ENCODE measurements at places on chromosomes 13 and 19. TPM values are rescaled to one million over a fixed set of nuclear protein-coding genes. Genes with fewer than 3 reads are reported as not detected.

MEDAG gene
- 4.7 TPM for polyA plus RNA-seq

FFAR3 gene
- polyA plus RNA-seq = not detected

SIGLEC5 gene
- 0.41 TPM for polyA plus RNA-seq

RFC3 gene
- 15.5 TPM for polyA plus RNA-seq

CEACAM16 gene
- 0.35 TPM for polyA plus RNA-seq

MEIS3 gene
- 9.6 TPM for polyA plus RNA-seq

RGL3 gene
- 0.12 TPM for polyA plus RNA-seq

PABPC3 gene
- 0.54 TPM for polyA plus RNA-seq

NKG7 gene
- 1.8 TPM for polyA plus RNA-seq

GNA15 gene
- 1.5 TPM for polyA plus RNA-seq

ZNF85 gene
- 6.8 TPM for polyA plus RNA-seq

LRRC25 gene
- polyA plus RNA-seq = 2.0 TPM

PEAK3 gene
- polyA plus RNA-seq = 0.09 TPM

UBE2L5 gene
- 0.90 TPM for polyA plus RNA-seq

C19orf85 gene
- not detected for polyA plus RNA-seq

ZNF729 gene
- polyA plus RNA-seq = 0.08 TPM

CYP4F2 gene
- polyA plus RNA-seq = not detected

KMT5C gene
- polyA plus RNA-seq = 19.7 TPM

DUS3L gene
- 21.1 TPM for polyA plus RNA-seq

COL5A3 gene
- 92.0 TPM for polyA plus RNA-seq

Data from muscle of leg (tissue), 16 donors.